ENCODE measurements at places on chromosomes 6 and 20.

DNA sequence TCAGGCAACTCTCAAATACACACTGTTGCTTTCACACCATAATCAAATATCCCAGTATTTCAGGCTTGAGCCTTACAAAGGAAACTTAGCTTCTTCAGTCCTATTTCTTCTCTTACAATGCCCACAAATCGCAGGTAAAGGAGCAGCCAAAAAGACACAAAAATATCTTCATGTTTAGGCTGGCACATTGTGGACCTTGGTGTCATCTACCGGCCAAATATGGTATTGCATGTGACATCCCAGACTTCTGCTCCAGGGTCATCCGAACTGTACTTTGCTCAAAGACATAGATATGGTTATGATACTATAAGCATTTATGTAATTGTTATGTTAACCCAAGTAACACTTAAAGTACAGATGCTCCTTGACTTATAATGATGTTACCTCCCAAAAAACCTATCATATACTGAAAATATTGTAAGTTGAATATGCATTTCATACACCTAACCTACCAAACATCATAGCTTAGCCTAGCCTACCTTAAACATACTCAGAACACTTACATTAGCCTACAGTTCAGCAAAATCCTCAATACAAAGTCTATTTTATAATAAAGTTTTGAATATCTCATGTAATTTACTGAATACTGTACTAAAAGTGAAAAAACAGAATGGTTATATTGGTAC, 4.6 kb downstream of the OR2H2 start:
- DNase-seq, result peak; percentile 27

DNA sequence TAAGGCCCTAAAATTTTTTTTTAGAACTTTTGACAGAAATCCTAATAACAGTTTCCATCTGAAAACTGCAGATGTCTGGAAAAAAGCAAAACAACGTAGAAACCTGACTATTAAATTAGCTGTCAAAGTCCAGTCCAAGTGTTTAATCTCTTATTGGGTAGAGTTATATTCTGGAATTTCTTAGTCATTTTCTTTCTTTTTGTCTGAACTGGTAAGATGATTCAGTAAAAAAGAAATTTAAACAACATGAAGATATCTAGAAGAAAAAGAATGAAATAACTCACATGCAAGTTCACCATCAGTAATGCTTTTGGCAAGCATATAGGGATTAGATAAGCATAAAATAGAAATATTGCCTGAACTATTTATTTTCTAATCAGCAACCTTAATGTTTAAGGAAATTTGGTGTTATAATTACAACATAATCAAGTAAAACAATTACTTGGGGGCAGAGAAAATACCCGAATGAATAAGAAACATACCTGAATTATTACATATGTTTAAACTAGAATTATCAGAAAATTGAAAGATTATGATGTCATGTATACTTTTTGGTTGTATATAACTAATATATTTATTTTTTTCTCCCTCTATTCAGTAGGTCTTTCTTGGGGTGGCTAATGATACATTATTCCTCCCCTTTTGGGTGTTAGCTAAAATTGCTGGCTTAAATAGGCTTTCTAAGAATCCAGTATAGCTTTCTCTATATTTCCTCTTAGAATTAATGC, 51.1 kb downstream of the FAM83B start:
- peak; percentile 34 for DNase-seq

GRCh38 chr20:37929683-37930014, 26.7 kb downstream of the VSTM2L start:
- no peak for DNase-seq

DNA sequence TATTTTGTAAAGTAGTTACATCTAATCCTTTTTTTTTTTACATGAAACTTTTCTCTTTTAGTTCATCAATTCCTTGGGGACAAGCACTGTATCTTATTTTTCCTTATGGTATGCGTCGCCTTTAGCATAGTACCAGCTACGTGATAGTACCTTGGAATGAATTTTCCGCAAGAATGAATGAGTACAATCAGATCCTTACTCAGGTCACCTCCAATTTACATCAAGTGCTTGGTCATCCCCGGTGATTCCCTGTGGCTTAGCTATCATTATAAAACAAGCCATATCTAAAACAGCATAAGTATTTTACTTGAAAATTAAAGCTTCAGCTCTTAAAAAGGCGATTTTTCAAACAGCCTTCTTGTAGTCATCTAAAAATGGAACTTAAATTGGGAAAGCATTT, 680.4 kb upstream of the MAP3K7 start:
- no peak for DNase-seq

GRCh38 chr6:117605169-117605826, 3.0 kb upstream of the GOPC start:
- peak; percentile 67 for DNase-seq

DNA sequence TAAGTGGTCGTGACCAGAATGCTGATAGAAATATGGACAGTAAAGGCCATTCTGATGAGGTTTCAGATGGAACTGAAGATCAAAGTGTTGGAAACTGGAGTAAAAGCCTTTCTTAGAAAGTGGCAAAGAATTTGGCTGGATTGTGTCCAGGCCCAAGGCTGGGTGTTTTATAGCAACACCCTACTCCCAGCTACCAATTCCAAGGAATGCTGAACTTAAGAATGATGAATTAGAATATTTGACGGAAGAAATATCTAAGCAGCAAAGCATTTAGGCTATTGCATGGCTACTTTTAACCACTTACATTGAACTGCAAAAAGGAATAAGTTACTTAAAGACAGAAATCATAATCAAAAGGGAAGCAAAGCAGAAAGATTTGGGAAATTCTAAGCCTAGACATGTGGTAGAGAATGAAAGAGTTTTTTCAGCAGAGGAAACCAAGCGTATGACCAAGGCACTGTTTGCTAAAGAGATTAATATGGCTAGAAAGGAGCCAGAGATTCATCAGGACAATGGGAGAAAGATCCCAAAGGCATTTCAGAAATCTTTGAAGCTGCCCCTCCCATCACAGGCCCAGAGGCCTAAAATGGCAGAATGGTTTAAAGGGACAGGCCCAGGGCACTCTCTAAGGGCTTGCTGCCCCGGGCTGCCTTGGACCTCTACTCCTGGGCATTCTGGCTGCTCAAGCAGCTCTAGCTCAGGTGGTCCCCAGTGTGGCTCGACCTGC, 25.8 kb downstream of the SDHAF4 start:
- DNase-seq, result no peak

GRCh38 chr6:64538722-64539121, 903.1 kb downstream of the PHF3 start:
- DNase-seq, result no peak

GRCh38 chr20:20856306-20856705, 143.9 kb upstream of the RALGAPA2 start:
- DNase-seq, result no peak

DNA sequence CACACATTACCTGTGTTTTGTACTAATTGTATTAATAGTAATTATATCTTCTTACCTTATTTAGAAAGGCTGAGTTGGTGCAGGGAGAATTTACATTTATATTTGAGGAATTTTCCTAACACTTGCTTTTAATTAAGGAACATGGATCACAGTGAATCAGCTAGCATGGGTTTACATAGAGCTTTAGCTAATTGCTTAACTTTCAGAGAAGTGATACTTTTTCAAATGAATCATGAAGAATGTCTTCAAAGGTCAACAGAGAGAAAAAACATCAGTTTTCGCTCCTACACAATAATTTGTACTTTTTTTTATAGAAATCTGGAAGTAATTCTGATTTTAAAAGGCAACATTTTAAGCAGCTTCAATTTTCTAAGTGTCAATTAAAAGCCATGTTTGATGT, 195.0 kb upstream of the HEY2 start:
- peak; percentile 43 for DNase-seq

DNA sequence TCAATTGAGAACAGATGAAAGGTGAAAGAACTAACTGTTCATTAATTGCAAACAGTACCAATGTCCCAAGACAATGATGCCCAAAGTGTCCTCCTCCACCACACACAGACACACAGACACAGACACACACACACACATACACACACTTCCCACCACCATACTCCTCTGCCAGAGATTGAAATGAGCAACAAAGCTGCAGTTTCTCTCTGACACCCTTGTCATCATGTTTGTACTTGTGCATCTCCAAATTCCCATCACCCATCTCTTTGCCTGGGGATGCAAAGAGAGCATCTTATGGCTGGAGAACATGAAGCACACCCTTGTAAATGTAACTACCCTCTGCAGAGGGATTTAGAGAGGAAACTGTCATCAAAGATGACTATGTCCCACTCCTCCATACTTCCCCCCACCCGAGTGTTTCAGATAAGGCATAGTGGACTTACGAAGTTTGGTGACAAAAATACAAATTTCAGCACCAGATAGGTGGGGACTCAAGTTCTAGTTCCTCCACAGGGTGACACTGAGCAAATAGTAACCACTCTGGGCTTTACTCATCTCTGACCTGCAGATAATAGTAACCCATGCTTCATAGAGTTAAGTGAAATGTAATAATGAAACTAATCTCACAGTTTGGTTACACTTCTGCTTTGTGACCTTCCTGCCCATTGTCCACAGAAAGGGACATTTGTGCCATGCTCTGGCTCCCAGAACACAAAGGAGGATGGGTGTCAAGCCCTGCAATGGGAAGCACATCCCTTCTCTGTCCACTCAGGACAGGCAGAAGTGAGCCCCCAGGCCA, 8.7 kb downstream of the MAFB start:
- no peak for DNase-seq

- DNase-seq, result no peak
Observed at GRCh38 chr6:14142511-14143223, 25.1 kb downstream of the CD83 start.

DNA sequence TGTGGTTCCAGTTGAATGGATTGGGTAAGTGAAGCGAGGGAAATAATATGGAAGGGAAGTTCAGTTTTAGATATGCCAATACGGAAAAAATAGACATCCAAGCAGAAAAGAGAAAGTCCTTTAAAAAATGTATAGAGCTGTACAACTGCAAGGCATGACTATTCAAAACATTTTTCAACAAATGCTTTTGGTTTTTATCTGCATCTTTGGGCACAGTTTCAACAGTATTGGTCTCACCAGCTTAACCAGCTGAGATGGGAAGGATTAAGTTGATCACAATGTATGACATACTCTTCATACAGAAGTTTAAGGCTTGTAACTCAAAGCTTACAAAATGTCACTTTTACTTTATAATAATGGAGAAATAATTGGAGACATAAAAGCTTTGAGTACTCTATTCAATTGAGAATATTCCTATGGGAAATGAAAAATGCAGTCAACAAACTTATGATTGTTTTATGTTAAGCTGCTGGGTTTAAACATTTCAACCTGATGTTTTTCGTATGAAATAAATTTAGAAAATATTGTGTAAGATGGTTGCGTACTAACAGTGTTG, 16.3 kb upstream of the UTRN start:
- DNase-seq, result peak; percentile 32

DNA sequence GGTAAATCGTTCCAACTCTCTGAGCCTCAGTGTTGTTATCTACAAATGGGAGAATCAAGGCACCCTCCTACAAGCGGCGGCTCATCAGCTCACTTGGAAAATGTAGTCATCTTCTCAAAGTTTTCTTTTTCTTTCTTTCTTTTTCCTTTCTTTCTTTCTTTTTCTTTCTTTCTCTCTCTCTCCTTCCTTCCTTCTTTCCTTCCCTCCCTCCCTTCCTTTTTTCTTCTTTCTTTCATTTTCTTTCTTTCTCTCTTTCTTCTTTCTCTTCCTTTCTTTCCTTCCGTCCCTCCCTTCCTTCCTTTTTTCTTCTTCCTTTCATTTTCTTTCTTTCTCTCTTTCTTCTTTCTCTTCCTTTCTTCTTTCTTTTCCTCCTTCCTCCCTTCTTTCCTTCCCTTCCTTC, 55.0 kb upstream of the TGM3 start:
- no peak for DNase-seq

- DNase-seq, result no peak
Observed at GRCh38 chr20:63013207-63013606, 6.4 kb upstream of the BHLHE23 start.

DNA sequence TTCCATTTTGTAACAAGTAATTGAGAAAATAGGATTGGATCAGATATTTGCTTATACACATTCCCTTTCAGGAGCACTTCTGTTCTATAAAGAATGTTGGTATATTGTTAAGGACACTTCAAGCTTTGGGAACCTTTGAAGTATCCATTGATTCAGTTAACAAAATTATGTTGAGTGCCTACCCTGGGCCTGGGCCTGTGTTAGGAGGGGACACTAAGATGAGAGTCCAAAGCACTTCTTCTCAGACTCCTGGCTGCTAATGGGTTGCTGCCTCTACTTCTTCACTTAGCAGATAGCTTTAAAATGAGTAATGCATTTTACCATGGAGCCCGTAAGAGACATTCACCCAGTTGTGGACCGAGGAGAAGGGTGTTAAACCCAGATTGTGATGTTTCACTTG, 40.3 kb downstream of the PTPN1 start:
- no peak for DNase-seq

All from fibroblast of skin of right quadriceps (primary cell).